ENCODE measurements at places on chromosomes 12 and 14. TPM values are rescaled to one million over a fixed set of nuclear protein-coding genes. Genes with fewer than 3 reads are reported as not detected.

DNA sequence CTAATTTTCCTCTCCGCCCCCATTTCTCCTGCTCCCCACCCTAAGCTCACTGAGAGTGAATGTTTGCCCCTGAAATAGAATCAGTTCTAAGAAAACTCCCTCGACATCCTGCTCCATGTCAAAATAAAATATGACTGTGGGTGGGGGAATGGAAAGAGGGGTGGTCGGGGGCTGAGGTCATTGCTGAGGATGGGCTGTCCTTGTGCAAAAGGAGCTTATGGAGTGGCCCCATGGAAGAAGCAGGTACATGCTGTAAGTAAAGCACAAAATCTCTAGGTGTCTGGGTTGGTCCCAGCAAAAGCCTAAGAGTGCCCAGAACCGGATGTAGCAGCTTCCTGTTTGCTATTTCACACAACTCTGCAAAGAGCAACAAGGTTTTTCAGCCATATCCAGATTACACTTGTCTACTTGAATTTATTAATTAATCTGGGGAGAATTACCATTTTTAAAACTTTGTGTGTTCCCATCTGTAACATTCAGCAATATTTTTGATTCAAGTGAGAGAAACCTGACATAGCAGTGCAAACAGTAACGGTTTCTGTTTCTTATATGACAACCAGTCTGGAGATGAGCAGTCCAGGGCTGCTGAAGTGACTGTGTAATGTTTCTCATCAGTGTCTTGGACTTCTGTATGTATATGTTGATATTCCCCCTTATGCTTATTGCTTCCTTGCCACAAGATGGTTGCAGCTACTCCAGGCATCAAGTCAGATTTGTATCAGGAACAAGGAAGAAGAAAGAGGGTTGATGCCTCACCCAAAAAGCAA is 40.4 kb upstream of the GZMB start:
- H3K4me3 ChIP-seq: peak overlapping the region; percentile 53
- no peaks in the 10 kb centered on the region for H3K36me3 ChIP-seq
- DNase-seq: no peak
- no peaks in the 10 kb centered on the region for H3K27me3 ChIP-seq

- H3K4me3 ChIP-seq: no peak overlapping the region
- DNase-seq: no peak
- H3K36me3 ChIP-seq: no peaks in the 10 kb centered on the region
Measured at GRCh38 chr12:85747941-85748495, 88.2 kb downstream of the RASSF9 start.

DNA sequence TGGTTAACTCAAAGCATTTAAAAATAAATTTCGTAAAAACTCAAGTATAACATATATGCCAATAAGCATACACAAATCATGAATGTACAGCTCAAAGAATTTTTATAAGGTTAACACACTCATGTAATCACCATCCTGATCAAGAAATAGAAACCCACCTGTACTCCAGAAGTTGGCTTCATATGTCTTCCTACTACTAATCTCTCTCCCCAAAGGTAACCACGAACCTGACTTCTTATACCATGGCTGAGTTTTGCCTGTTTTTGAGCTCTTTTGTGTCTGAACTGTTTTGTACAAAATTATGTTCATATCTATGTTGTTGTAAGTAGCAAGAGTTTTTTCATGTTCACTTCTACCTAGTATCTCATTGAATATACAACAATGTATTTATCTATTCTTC is 18.7 kb downstream of the DUSP16 start:
- no peaks in the 10 kb centered on the region for H3K36me3 ChIP-seq
- no peak overlapping the region for H3K27ac ChIP-seq
- no peak overlapping the region for H3K4me3 ChIP-seq
- H3K4me1 ChIP-seq: peaks cover 11% of the 10 kb centered on the region
- no peaks in the 10 kb centered on the region for H3K27me3 ChIP-seq

The DNAH10 gene
- 0.19 TPM for total RNA-seq

The CLEC9A gene
- total RNA-seq: 0.61 TPM

- H3K27me3 ChIP-seq: no peaks in the 10 kb centered on the region
- H3K4me3 ChIP-seq: no peak overlapping the region
- no peaks in the 10 kb centered on the region for H3K4me1 ChIP-seq
- no peak for DNase-seq
- H3K27ac ChIP-seq: no peak overlapping the region
- no peaks in the 10 kb centered on the region for H3K36me3 ChIP-seq
Measured at GRCh38 chr14:79328863-79329262, 882.4 kb downstream of the DIO2 start.

DNA sequence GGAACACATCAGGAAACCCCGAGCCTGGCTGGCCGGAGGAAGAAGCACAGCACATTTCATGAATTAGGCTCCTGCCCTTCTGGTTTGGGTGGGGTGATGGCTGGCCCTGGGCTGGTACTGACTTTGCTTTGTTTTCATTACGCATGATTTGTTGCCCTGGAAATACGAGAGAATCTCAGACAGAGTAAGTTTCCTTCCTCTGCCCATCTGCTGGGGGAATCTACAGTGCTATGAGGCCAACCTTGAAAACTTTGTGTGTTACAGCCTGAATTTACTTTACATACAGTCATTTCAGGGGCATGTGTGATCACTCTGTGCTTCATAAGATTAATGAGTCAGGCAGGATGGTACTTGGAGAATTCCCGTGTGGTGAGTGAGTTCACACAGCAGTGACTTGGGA is 20.5 kb upstream of the SLC5A8 start:
- no peaks in the 10 kb centered on the region for H3K27me3 ChIP-seq
- H3K36me3 ChIP-seq: no peaks in the 10 kb centered on the region
- H3K27ac ChIP-seq: no peak overlapping the region
- no peak overlapping the region for H3K4me3 ChIP-seq
- DNase-seq: no peak

All from T-cell (primary cell).